ENCODE measurements at places on chromosomes 12 and 14. TPM values are rescaled to one million over a fixed set of nuclear protein-coding genes. Genes with fewer than 3 reads are reported as not detected.
A peak's percentile ranks its signal among the peaks of the same experiment; 100 is the strongest.

- H3K4me1 ChIP-seq, result no peaks in the 10 kb centered on the region
- H3K36me3 ChIP-seq, result peaks cover 81% of the 10 kb centered on the region
- no peak for DNase-seq
- H3K27ac ChIP-seq, result no peak overlapping the region
Observed at GRCh38 chr12:124979568-124979967, 9.4 kb downstream of the DHX37 start.

GRCh38 chr14:93954900-93955849, 21.2 kb downstream of the ASB2 start:
- DNase-seq, result no peak
- peak overlapping the region; percentile 1 for H3K27ac ChIP-seq
- H3K4me3 ChIP-seq, result peak overlapping the region; percentile 72
- peaks cover 42% of the 10 kb centered on the region for H3K4me1 ChIP-seq

GRCh38 chr12:52085682-52086180, 6.2 kb downstream of the SMIM41 start:
- H3K36me3 ChIP-seq, result no peaks in the 10 kb centered on the region
- H3K4me3 ChIP-seq, result no peak overlapping the region
- peaks cover 29% of the 10 kb centered on the region for H3K27me3 ChIP-seq
- no peak for DNase-seq

DNA sequence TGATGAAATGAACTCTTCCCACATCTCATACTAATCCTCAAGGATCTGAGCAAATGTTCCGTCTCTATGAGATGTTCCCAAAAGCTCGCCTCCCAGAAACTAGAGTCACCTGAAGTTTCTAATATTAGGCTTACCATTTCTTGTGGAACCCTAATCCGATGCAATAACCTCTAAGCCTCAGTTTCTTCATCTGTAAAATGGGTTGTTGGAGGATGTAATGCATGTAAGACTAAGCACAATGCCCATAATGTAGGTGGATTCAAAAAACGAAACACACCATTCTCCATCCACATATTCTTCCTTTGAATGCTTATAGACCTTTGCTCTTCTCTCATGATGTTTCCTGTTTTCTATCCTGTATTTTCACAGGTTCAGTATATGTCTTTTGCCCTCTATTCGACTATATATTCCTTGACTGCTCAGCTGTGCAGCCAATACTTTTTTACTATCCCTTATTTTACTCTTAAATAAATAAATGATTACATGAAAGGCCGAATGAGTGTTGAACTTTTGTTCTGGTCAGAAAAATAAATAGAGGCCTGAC, 307.3 kb upstream of the G2E3 start:
- no peak overlapping the region for H3K27ac ChIP-seq
- no peak for DNase-seq
- H3K4me3 ChIP-seq, result no peak overlapping the region
- H3K27me3 ChIP-seq, result peaks cover 3% of the 10 kb centered on the region
- no peaks in the 10 kb centered on the region for H3K36me3 ChIP-seq
- H3K4me1 ChIP-seq, result no peaks in the 10 kb centered on the region

C12orf50 gene
- 0.13 TPM for total RNA-seq

DNA sequence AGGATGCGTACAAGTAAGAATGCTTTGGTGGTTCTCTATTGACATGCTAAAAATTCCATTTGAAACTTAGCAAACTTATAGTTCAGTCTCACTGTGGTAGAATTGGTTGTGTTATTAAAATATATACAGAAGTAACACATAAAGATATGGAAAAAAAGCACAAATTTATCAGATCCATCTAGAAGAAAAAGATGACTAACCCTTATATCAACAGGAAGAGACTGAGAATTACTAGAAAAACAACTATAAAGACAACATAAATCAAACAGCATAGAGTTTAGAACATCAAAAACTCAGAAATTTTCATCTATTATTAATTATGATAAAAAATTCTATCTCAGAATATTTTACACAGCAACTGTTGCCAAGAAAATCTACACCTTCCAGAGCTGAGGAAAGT, 491.0 kb downstream of the ETNK1 start:
- no peak overlapping the region for H3K4me3 ChIP-seq
- no peaks in the 10 kb centered on the region for H3K36me3 ChIP-seq
- H3K27ac ChIP-seq, result no peak overlapping the region
- no peaks in the 10 kb centered on the region for H3K4me1 ChIP-seq

PMEL gene
- not detected for total RNA-seq

GRCh38 chr14:90523544-90523943, 126.7 kb downstream of the CALM1 start:
- DNase-seq, result no peak
- peaks cover 2% of the 10 kb centered on the region for H3K27me3 ChIP-seq
- H3K36me3 ChIP-seq, result peaks cover 10% of the 10 kb centered on the region
- no peak overlapping the region for H3K4me3 ChIP-seq
- no peak overlapping the region for H3K27ac ChIP-seq
- H3K4me1 ChIP-seq, result peaks cover 4% of the 10 kb centered on the region

GRCh38 chr14:22252686-22253085, 336.3 kb downstream of the DAD1 start:
- no peak overlapping the region for H3K27ac ChIP-seq
- H3K4me3 ChIP-seq, result no peak overlapping the region
- H3K4me1 ChIP-seq, result no peaks in the 10 kb centered on the region

GPR68 gene
- 0.73 TPM for total RNA-seq

- peaks cover 39% of the 10 kb centered on the region for H3K27me3 ChIP-seq
- peaks cover 13% of the 10 kb centered on the region for H3K4me1 ChIP-seq
- no peak for DNase-seq
Observed at GRCh38 chr12:5433845-5434646, 2.1 kb downstream of the NTF3 start.

GRCh38 chr14:69214393-69214792, 23.1 kb downstream of the EXD2 start:
- H3K27ac ChIP-seq, result no peak overlapping the region
- H3K36me3 ChIP-seq, result no peaks in the 10 kb centered on the region
- H3K4me1 ChIP-seq, result no peaks in the 10 kb centered on the region
- H3K27me3 ChIP-seq, result no peaks in the 10 kb centered on the region
- no peak for DNase-seq

GRCh38 chr14:72126561-72126960, 194.3 kb downstream of the RGS6 start:
- H3K36me3 ChIP-seq, result no peaks in the 10 kb centered on the region
- DNase-seq, result no peak
- peaks cover 1% of the 10 kb centered on the region for H3K4me1 ChIP-seq

DNA sequence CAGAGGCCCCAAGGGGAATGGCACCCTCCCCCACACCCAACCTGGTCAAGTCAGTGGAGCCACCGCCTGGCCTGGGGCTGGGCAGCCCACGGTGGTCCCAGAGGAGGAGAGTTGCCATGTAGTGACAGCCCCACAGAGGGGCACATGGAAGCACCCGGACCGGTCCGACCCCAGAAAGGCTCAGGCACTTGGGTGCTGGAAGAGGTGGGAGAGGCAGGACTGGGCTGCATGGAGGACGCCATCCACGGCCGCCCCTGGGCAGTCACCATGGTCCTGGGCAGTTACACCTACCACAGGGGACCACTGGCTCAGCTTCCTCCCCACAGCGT, 37.9 kb upstream of the TMEM179 start:
- H3K4me1 ChIP-seq, result no peaks in the 10 kb centered on the region
- H3K36me3 ChIP-seq, result no peaks in the 10 kb centered on the region
- no peak overlapping the region for H3K27ac ChIP-seq
- no peak for DNase-seq

KCNA5 gene
- not detected for total RNA-seq

- no peaks in the 10 kb centered on the region for H3K27me3 ChIP-seq
- DNase-seq, result no peak
- H3K27ac ChIP-seq, result peak overlapping the region; percentile 19
- no peaks in the 10 kb centered on the region for H3K36me3 ChIP-seq
- H3K4me3 ChIP-seq, result peak overlapping the region; percentile 4
Observed at GRCh38 chr14:95513291-95513690, 3.2 kb downstream of the SYNE3 start.

LTBP2 gene
- 0.55 TPM for total RNA-seq

- peaks cover 5% of the 10 kb centered on the region for H3K36me3 ChIP-seq
- no peaks in the 10 kb centered on the region for H3K27me3 ChIP-seq
- no peak overlapping the region for H3K4me3 ChIP-seq
- H3K27ac ChIP-seq, result peak overlapping the region; percentile 15
Observed at GRCh38 chr12:107634530-107634929, 51.1 kb upstream of the PWP1 start.

DNA sequence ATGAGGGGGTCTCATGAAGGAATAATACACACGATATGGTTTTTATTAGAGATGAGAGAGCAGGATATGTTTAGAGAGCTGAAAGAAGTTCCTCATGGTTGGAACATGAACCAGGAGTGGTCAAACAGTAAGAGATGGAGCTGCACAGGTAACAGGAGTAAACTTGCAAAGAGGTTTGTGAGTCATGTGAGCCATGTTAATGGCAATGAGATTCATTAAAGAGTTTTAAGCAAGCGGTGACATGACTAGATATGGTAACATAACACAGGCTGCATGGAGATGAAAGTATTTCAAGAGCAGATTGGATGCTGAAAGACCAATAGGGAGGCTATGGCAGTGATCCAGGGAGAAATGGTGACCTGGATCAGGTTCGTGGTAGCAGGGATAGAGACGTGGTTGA, 62.6 kb upstream of the SSTR1 start:
- H3K27ac ChIP-seq, result no peak overlapping the region
- H3K4me1 ChIP-seq, result peaks cover 15% of the 10 kb centered on the region
- no peaks in the 10 kb centered on the region for H3K36me3 ChIP-seq
- DNase-seq, result no peak
- H3K27me3 ChIP-seq, result no peaks in the 10 kb centered on the region

MYG1 gene
- 53.5 TPM for total RNA-seq

DNA sequence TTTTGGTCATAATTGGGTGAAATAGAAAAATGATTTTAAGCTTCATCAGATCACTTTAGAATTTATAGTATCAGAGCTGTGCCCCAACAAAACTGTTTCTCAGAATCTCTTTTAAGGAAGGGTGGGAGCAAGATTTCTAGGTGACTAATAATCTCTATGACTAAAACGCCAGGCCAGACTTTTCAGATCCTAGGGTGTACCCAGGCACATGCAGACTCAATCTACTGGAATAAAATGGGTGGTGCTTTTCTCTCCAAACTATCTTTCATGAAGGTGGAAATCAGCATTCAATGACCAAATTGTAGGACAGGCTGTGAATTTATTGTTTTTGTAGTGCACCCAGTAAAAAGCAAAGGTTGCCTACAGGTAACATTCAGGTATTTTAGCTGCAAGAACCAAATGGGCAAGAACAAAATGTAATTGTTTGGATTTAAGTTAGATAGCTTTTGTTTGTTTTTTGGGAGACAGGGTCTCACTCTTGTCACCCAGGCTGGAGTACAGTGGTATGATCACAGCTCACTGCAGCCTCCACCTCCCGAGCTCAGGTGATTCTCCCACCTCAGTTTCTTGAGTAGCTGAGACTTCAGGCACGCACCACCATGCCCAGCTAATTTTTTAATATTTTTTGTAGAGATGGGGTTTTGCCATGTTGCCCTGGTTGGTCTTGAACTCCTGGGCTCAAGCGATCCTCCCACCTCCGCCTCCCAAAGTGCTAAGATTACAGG, 49.5 kb downstream of the PPP2R5C start:
- peak overlapping the region; percentile 100 for H3K27ac ChIP-seq
- H3K4me1 ChIP-seq, result peaks cover 66% of the 10 kb centered on the region
- no peak for DNase-seq

DNA sequence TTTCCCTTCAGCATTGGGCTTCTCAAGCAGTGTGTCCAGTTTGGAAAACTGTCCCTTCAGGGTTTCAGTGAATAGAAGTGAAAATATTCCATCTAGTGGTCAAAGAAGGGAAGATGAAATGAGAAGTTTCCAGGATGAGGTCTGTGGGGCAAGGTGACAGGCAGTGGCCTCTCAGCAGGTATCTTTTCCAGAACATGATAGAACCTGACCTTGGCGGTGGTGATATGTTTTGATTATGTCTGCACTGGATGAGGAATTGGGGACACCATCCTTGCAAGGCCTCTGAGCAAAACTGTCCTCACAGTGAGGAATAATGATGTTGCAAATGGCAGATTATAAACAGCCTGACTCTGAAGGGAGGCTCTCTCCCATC, 4.7 kb downstream of the GPX2 start:
- H3K27ac ChIP-seq, result peak overlapping the region; percentile 76
- H3K27me3 ChIP-seq, result no peaks in the 10 kb centered on the region
- H3K4me3 ChIP-seq, result no peak overlapping the region
- peaks cover 26% of the 10 kb centered on the region for H3K36me3 ChIP-seq

PPP4R4 gene
- 1.5 TPM for total RNA-seq

WNT1 gene
- 0.52 TPM for total RNA-seq

AMN gene
- total RNA-seq, result 20.8 TPM

DNA sequence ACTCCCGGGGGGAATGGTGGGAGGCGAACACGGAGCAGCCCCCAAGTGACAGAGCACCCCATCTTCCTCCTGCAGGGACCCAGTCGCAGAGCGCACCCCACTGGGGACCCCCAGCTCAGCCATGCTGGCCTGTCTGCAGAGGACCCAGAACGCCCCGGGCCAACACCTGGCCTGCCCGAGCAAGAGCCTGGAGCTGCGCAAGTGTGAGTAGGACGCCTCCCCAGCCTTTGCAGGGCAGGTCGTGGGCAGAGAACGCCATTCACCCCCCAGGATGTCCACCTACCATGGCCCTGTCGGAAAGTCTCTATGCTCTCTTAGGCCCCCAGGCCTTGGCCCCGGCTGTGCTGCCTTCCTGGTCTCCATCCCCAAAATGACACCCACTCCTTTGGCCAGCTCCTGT, 30.4 kb downstream of the FAM222A start:
- no peaks in the 10 kb centered on the region for H3K4me1 ChIP-seq
- no peaks in the 10 kb centered on the region for H3K36me3 ChIP-seq
- H3K27me3 ChIP-seq, result no peaks in the 10 kb centered on the region
- no peak overlapping the region for H3K4me3 ChIP-seq

- H3K4me3 ChIP-seq, result no peak overlapping the region
- no peak for DNase-seq
- peaks cover 70% of the 10 kb centered on the region for H3K36me3 ChIP-seq
- no peaks in the 10 kb centered on the region for H3K27me3 ChIP-seq
Observed at GRCh38 chr14:96861568-96862310, 64.6 kb downstream of the VRK1 start.

DNA sequence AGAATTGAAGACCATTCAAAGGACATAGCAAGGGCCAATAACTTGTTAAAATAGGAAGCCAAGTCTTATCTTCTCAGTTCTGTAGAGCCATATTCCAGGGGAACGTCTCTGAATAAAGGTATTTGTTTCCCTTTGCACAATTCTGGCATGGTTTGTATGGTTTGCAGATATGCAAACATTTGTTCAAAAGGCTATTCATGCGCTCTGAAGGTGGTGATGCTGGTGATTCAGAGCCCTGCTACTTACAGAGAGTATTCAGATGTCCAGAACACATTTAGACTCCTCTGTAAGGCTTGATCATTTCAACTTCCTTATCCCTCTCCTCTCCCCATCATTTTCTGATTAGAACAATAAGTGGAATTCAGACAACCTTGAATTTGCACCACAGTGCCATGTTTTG, 35.9 kb downstream of the SLC4A8 start:
- no peaks in the 10 kb centered on the region for H3K36me3 ChIP-seq
- H3K27ac ChIP-seq, result no peak overlapping the region
- no peak overlapping the region for H3K4me3 ChIP-seq
- no peaks in the 10 kb centered on the region for H3K4me1 ChIP-seq
- DNase-seq, result no peak

Data from naive thymus-derived CD8-positive, alpha-beta T cell (primary cell).